LoVo (cell line): ENCODE measurements at places on chromosomes 16 and 17.

DNA sequence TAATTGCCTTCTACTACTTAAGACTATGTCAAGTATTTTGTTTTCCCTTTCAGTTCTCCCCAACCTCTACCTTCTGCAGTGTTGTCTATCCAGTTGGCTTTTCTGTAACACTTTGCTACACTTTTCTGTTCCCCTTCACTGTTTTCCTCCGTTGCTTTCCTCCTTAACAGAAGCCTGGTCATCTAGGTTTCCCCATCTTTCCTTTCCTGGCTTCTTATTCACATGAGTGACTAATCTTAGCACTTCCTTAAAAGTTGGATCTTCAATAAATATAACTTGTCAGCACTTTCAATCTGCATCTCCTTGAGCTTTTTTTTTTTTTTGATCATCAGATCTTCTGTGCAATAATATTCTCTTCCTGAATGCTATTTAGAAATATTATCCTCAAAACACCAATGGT, 2.8 kb upstream of the SLFN11 start:
- no peak for DNase-seq

- DNase-seq, result no peak
Measured at GRCh38 chr17:27995554-27995953, 46.9 kb upstream of the NLK start.

DNA sequence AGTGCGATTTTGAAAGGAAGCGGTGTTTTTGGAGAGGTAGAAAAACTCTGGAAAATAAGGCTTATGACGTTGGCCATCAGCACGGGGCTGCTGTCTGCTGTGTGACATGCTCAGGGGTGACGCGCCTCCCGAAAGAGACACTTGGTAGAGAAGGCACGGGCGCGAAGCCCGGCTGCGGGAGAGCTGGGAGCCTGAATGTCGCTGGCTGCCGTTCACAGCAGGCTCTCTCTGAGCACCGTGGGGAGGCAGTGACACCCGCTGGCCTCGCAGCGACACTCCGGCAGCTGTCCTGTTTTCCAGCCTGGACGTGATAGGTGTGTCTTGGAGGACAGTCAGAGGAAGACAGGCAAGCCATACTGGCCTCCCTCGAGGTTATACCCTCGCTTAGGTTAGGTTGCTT, 759.1 kb upstream of the RBFOX1 start:
- no peak for DNase-seq

DNA sequence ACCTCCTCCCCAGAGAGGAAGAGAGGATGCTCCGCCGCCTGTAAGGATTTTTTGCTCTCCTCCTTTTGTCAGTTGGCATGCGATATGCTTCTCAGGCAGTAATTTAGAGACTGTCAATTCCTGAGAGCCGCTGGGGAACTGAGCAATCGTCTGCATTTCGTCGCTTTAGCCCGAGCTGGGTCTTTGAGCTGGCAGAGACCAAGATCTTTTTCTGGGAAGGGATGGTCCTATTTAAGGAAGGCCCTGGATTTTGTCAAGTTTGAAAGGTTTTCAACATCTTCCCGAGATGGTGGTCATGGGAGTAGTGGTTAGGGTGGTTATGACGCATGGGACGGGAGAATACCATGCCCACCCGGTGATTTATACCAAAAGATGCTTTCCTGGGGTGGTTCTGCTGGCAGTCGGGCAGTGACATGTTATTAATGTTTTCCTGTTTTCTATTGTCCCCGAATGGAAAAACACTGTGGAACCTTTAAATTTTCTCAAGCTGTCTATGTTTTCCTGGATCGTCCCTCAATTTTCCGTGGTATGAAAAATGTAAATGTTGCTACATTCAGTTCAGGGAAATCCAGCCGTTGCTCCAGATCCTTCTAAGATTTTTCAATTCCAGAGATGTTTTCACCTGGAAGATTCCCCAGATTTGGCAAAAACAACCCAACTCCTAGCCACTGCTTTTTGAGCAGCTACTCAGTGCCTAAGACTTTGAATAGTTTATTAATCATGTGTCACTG, 586.4 kb downstream of the MAF start:
- DNase-seq, result no peak

DNA sequence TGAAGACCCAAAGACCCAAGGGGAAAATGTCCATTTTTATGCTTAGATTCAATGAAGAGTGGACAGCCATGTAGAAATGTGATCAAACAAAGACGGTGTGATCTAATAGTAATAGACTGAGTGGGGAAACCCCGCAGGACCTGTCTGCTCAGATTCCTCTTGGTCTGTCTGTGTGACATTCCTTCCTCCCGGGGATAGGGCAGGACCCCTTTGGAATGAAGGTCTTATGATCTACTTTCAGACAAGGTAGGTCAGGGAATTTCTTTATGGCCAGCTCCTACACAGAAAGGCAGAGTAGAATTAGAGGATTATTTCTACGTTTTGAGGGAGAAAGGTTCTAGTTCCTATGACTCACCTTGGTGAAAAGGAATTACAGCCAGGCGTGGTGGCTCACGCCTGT, 267.6 kb downstream of the STX8 start:
- no peak for DNase-seq

DNA sequence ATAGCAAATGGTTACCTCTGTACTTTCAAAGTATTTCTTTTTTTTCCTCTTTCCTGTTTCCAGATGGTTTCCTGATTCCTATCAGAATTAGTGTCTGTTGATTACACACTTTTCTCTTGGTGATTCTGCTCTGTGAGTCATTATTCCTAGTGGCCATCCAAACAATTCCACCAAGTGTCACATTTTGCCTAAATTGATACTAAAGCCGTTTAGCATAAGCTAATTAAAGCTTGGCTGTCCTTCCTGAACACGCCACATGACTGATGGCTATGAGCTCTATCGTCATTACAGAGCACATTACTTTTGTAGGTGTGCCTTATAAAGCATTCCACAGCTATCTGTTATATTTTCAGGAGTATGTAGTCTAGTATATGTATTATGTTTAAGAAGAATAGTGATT, 671.2 kb downstream of the CDH8 start:
- no peak for DNase-seq

- DNase-seq, result no peak
Measured at GRCh38 chr16:31093132-31093703, 1.4 kb downstream of the VKORC1 start.

DNA sequence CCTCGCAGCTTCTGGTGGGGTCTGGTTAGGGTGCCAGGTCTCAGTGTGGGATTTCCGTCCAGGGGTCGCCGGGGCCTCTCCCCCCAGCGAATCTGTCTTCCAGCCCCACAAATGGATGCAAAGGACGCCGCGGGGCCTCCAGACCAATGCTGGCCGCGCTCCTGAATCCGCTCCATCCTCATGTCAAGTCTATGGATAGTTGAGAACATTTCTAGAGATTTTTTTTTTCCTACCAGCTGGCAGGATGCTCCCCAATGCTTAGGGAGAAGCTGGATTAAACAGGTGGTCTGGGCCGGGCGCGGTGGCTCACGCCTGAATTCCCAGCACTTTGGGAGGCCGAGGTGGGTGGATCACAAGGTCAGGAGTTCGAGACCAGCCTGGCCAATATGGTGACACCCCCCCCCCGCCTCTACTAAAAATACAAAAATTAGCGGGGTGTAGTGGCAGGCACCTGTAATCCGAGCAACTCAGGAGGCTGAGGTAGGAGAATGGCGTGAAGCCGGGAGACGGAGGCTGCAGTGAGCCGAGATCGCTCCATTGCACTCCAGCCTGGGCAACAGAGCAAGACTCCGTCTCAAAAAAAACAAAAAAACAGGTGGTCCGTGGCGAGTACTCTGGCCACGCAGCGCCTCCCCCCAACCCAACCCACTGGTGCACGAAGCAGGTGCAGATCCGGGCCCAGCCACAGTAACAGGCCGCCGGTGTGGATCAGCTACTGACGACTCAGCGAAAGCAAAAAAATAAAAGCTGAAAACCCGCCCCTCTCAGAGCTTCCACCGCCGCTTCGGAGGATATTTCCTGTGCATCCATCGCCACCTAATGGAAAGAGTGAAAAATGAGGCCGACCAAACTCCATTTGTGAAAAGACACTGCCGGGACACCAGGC, 1.1 kb upstream of the NXN start:
- peak; percentile 90 for DNase-seq

GRCh38 chr17:51650772-51651171, 390.4 kb downstream of the UTP18 start:
- DNase-seq, result no peak

GRCh38 chr16:25253322-25253721, 4.3 kb downstream of the ZKSCAN2 start:
- DNase-seq, result no peak

DNA sequence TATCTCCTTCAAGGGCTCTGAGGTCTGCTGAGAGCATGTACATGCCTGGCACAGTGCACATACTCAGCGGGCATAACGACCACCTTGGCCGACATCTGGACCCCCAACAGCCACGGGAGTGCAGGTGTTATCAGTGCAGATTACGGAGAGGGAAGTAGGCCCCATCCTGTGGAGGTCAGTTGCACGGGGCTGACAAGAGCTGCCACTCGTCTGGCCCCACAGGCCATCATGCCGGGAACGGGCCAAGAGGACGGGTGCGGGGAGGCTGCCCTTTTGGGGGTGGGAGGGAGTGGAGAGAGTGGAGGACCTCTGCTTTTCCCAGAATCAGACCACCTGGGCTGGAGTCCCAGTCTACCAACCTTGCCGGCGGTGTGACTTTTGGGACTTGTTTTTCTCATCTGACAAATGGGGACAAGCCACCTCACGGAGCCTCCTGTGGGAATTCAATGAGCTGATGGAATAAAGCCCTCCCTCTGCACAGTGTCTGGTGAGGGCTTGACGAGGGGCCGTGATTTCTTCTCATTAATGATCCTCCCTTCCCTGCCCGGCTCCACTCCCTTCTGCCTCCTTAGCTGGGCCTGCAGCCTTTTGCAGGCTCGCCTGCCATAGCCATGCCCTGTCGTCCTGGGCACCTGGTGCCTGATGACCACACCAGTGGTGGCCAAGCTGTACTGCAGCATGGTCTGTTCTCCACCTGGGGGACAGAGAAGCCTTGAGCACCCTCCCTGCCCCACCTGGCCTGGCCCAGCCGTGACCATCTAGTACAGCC, 4.6 kb downstream of the PRSS33 start:
- DNase-seq, result no peak

DNA sequence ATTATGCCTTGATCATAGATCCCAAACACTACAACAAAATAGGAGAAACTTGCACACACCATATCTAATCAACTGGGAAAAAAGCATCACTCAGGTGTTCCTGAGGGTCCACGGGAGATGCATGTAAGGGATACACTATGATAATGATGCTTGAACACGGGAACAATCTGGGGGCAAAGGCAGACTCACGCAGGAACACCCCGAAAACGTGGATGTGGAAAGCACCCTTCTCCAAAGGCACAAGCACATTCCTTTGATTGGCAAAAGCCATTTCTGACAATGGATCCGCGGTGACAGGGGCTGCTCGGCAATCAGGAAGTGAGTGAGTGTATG, 1.3 kb downstream of the ZNF652 start:
- peak; percentile 38 for DNase-seq

DNA sequence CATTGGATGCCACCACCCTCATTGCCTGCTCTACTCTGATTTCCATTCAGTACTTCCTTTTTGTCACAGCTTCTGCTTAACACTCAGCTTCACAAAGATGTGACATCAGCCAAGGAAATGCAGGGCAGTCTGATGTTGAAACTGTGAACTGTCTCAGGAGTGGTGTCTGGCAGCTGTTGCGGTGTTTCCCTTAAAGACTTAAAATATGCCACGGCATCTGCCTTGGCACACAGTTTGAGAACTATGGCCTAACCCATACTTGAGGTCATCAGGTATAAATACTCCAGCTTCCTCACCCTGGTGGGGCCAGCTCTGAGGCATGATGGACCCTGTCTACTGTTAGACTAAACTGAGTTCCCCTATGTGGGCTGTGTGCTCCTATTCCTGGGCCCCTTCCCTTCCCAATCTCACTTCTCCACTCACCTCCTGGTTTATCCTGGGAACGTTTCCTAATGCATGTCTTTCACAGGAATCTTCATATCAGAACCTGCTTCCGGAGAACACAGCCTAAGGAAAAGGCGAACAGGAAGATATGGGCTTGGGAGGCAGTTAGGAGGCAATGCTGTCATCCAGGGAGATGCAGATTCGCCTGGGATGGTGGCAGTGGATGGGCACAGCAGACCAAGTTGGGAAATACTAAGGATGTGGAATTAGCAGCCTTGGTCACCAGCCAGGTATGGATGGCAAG, 96.5 kb downstream of the WSCD1 start:
- no peak for DNase-seq

DNA sequence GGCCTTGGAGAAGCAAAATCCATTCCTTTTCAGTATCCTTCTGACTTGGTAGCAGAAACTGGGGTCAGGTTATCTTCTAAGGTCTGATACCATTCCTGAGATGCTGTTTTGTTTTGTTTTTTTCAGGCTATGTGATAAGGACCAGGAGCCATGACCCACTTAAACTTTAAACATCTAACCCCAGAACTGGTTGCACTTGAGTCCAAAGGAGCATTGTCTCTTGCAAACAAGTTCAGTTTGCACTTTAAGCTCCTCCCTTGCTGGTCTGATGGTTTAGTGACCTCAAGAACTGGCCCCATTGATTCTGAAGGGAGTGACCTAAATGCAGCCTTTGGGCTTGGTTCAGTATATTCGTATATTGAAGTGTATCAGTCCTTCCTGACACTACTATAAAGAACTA, 75.2 kb downstream of the ERCC4 start:
- no peak for DNase-seq
